ENCODE measurements at places on chromosomes 4 and X.

DNA sequence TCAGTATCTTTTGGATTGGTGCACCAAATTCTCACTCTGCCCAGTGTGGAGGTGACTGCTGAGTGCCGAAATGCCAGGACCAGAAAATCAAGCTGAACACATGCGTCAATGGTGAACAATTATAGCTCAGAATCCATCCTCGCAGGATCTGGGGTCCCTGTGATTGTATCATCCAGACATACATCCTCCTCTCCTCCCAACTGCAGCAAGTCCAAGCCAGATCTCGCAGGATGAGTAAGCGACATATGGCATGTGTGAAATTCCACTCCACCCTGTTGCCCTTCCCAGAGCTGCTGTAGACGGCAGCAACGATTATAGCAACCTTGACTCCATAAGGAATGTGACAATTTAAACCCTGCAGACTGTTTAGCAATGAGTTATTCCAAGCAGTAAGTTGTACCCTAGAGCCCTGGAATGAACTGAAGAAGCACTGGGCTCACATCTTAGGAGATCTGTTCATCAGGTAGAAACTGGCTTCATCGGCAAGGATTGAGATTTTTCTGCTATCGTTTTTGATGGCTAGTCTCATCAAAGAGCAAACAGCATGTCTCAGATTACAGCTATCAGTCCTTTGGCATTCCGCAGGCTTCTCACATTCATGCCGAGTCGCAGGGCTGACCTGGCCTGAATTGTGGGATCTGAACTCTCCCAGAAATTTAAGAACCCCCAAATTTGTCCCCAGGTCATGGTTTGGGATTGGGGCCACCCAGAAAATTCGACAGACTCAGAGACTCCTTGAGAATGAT is 35.5 kb upstream of the SORBS2 start:
- peak; percentile 43 for DNase-seq

DNA sequence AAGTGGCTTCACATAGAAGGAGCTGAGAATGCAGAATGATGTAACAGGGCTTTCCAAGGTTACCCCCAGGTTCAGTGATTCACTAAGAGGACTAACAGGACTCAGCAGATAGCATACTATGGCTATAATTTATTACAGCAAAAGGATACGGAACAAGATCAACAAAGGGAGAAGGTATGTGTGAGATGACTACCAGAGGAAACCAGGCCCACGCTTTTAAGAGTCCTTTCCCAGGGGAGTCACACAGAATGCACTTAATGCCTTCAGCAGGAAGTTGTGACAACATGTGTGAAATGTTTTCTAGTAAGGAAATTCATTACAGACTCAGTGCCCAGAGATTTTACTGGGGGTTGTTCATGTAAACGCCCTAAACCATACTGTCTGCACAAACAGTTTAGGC is 373.6 kb upstream of the MAGEB2 start:
- no peak for DNase-seq

- no peak for DNase-seq
Observed at GRCh38 chr4:159062381-159062780, 40.5 kb upstream of the RAPGEF2 start.

DNA sequence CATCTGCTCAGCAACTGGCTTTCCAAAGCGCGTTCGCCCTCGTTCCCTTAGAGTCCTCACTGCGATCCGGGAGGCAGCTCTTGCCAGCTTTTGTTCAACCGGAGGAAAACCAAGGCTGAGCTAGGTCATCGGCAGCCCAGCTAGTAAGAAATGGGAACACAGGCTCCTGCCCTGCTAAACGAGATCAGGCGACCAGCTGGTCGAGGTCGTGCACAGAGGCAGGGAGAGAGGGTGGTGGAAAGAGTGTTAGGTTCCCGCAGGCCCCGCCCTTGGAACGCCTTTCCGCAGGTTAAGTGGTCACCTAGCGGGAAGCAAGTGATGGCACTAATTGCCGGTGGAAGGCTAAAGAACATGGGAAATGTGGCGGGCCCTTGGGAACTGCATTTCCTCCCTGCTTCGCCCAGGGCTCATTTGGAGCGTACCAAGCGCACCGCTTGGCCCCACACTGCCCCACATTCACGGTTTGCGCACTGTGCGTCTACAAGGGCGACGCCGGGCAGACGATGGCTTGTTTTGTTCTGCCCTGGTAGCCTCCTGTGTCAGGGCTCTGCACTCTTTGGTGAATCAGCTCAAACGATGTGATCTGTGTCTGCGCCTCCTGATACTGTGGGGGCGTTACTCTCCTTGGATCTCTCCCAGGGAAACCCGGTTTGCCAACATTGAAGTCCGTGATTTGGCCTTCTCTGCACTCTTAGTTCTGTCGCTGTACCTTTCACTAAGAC is 7.2 kb upstream of the PRDM8 start:
- DNase-seq, result no peak

DNA sequence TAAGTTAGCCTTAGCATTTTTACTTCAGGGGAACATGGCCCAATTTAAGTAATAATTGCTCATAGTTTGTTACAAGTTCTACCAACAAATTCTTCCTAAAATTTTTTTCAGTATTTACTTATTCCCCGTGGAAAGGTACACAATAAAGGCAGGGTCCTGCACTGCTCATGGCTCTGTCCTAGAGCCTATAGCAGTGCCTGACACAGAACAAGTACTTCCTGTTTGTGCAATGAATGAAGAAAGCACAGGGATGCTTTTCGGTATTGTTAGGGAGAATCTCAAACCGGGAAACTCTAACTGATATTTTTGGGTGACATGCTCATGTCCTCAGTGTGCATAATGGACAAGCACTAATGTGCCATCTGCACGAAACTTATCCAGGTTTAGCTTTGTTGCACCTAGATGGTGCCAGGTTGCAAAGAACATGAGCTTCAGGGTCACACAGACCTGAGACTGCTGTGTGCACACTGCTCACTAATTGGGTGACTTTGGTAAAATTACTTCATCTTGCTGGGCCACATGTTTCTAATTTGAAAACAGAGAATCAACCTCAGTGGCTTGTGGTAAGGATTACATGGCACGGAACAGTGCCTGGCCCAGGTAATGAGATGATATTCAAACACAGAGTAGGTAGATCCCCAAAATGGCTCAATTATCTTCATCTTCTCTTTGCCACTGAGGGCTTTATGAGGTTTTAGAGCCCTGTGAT is 175.8 kb upstream of the NPY2R start:
- no peak for DNase-seq

DNA sequence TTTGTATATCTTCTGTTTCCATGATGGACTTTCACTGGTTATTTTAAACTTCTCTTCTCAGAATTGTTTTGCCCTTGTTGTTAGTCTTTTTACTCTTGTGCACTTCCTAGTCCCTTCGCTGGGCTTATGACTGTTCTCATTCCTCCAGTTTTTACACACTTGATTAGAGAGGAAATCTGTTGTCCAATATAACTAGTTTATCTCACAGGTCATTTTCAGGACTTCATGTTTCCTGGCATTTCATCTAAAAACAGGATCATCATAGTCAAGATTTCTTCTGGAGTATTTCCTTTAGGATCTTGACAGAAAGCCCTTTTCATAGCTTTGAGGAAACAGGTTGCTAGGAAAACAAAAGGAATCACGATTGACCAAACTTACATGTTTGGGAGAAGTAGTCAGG is 3.0 kb downstream of the FNIP2 start:
- no peak for DNase-seq

- DNase-seq, result no peak
Observed at GRCh38 chr4:127181001-127181400, 451.8 kb upstream of the INTU start.

GRCh38 chr4:102316585-102316984 is 28.7 kb downstream of the SLC39A8 start:
- no peak for DNase-seq

- DNase-seq, result no peak
Observed at GRCh38 chr4:100493756-100494155, 24.1 kb downstream of the EMCN start.

DNA sequence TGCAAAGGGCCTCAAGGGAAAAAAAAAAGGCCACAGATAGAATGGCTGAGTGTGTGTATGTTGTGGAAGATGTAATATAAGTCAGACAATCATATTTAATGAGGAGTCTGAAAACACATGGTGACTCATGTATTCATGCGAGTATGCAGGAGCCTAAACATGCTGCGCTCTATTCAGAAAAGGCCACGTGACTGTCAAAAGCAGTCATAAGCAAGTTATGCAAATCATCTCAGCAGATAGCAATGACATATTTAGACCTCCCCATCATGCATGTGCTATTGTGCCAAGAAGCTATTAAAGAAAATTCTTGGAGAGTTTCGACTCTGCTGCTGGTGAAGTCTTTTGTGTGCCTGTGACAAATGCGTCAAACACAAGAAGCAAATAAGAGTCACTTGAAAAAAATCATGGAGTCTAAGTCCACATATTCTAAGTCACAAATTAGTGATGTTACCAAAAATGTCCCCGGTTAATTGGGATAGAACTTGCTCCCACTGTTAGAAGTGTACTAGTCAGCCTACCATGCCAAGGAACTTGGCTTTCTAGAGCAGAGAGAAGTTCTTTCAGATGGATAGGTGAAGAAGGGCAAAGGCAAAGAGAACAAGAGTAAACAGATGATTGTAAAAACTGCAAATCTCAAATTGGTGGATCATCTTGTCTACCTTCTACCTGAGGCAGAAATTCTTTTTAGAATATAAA is 5.0 kb downstream of the LNX1 start:
- DNase-seq, result peak; percentile 52

- no peak for DNase-seq
Observed at GRCh38 chrX:138886769-138887168, 175.3 kb upstream of the FGF13 start.

- DNase-seq, result no peak
Observed at GRCh38 chr4:185023471-185023870, 5.2 kb downstream of the HELT start.

DNA sequence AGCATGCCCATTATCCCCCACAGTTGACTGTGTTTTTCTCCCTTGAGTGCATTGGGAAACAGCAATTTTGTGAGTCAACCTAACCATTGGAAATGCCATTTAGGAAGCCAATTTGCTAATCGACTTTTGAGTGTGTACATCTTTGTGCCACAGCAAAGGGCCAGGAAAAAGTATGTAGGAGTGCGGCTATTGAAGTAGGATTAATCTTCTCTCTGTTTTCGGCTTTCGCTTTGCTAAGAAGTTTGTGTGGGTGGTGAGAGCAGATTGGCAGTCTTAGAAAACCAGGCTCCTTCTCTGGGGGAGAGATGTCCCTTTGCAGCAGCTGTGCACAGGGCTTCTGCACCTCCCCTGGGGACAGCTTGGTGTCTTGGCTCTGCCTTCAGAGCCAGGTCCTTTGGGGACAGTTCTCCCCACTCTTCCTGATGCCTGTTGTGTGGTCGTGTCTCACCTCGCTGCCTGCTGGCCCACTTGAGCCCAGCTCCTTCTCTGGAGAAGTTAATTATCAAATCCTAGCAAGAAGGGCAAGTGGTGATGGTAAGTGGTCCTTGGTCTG is 74.5 kb downstream of the GEMIN8 start:
- no peak for DNase-seq

- DNase-seq, result no peak
Observed at GRCh38 chr4:158243071-158243470, 32.8 kb downstream of the TMEM144 start.

- peak; percentile 27 for DNase-seq
Observed at GRCh38 chr4:139655116-139655515, 10.5 kb upstream of the MGST2 start.

- DNase-seq, result no peak
Observed at GRCh38 chr4:94852616-94853015, 94.9 kb downstream of the BMPR1B start.

GRCh38 chrX:118554511-118554910 is 58.9 kb downstream of the DOCK11 start:
- no peak for DNase-seq

- DNase-seq, result no peak
Observed at GRCh38 chrX:135170877-135171519, at the start of gene CT55. Gene CT55, minus strand, starts transcription at chrX:135171398. Its CDS starts 227 bp downstream, at chrX:135171171.

DNA sequence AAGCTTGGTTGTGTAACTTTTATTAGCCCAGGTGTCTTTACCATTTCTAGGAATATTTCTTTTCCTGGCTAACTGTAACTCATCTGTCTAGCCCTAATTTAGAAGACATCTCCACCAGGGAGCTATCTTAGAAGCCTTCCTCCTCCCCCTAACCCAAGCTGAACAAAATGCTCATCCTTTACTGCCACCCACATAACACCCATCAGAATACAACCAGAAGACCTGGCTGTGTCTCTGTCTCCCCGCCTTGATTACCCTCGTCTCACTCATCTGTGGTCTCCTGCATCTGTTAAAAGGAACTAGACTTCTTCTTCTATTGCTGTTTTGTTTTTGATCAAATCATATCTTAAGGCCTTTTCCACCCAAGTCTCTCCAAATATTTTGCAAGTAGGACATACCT is 4.8 kb upstream of the TMEM154 start:
- no peak for DNase-seq

DNA sequence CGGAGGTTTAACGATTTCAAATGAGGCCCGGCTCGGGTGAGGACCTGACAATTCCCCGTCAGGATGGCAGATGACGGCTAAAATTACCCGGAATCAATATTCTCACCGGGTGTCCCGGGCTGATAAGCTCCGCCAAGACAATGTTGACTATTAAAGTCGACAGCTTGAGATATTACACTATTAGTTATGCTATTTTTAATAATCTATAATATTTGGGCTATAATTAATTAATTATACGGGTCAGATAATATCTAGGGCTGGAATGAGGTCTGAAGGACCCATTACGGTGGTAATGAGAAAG is 9.4 kb upstream of the NKX1-1 start:
- no peak for DNase-seq

DNA sequence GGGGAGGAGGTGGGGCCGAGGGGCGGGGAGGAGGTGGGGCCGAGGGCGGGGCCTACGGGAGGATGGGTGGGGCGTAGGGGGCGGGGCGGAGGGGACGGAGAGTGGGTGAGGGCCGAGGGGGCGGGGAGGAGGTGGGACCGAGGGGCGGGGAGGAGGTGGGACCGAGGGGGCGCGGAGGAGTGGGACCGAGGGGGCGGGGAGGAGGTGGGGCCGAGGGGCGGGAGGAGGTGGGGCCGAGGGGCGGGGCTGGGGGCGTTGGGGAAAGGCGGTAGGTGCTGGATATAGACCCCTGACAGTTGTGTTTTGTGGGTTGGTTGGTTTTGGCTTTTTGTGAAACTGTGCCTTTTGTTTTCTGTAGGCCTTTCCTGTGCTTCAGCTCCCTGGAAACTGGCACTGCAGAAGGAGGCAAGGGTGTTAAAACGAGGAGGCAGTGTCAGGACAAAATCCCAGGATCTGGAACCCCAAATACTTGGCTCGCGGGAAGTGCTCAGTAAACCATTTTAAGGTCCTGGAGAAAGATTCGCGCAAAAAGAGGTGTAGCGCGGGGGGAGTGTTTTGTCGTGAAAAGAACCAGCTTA is 580 bp upstream of the MMGT1 start:
- peak; percentile 32 for DNase-seq

GRCh38 chr4:40199179-40199670 is 2.4 kb downstream of the RHOH start:
- DNase-seq, result no peak

DNA sequence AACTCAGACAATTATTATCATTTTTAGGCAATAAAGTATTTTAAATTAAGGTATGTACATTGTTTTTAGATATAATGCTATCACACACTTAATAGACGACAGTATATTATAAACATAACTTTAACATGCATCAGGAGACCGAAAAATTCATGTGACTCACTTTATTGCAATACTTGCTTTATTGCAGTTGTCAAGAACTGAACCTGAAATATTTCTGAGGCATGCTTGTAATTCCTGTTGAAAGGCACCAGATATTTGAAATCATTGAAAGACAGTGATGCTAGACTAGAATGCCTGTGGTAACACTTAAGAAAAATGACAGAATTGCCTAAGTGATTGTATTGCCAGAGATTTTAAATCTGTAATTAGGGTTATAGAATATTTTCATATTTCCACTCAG is 175.6 kb upstream of the MAGEB2 start:
- DNase-seq, result no peak

GRCh38 chrX:15645266-15645665 is 19.3 kb downstream of the CLTRN start:
- no peak for DNase-seq

GRCh38 chrX:97326456-97326855 is 442.7 kb downstream of the RPA4 start:
- no peak for DNase-seq

Measured in SW480 (cell line).